Aorta (tissue), 5 donors: ENCODE measurements at places on chromosomes 1 and 21.
A peak's percentile ranks its signal among the peaks of the same experiment; 100 is the strongest.

DNA sequence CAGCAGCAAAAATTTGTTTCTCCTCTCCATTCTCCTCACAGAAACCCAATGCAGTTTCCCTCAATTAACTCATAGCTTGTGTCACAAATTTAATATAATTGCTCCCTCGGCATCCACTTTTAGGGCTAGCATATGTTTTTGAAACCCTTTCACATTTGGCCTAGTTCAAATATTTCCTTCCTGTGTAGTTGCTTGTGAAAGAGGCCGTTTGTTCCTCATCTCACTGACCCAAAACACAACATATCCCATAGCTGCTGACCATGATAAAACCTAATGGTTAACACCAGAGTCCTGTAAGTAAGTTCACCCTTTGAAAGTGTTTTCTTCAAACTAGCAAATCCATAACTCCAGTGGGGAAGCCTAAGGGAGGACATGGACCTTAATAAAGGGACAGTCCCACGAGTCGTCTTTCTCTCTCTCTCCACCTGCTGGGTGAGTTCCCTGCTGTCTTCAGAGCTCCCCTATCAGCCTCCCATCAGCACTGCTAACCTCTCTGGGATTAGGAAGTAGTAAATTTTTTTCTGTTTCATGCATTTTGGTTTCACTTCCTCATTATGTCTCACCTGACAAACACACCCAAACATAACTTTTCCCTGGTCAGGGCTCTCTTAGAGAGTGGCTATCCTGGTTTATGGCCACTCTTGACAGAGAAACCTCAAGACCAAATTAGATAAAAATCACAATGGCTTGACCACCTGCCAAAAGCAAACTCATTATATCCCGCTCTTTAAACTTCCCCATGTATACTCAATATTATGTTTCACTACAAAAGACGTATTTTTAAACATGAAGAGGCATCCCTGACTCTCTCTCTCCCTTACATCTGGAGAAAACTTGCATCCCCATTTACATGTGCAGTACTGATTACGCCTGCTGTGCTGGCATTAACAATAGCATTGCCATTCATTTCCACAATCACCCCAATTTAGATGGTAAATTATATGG lies 177.7 kb upstream of the HP1BP3 start:
- DNase-seq: no peak

DNA sequence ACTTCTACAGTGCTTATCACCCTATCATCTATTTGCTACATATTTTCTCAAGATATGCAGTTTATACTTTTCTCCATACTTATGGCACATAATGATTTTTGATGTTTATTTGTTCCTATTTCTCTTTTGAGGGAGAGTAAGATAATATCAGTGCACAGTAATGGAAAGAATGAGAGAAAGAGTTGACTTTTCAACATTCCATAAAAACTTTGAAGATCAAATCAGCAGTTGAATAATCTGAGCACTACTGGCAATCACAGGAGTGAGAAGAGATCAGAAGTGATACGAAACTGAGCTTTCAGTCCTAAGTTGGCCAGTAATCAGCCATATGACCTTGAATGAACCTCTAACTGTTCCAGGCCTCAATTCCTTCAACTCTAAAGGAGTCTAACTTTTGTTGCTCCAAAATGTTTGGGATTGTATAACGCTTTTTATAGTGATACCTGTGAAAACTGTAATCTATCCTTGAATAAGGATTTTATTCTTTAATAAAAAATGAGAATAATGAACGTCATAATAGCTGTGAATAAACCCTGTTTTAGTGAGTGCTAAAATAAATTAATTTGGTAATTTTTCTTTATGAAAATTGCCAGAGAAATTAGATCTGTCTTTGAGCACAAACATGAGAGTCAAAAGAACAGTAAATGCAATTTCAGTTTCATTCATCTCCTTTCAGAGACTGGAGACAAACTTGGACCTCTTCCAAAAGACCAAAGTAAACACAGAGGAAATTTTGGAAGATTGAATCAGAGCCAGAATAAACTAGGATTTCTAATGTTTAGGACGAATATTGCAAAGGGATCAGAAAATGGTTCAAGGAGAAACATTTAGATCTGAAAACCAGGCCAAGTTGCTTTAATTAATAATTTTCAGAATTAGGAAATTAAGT lies 309.9 kb downstream of the ADGRL2 start:
- no peak for DNase-seq

DNA sequence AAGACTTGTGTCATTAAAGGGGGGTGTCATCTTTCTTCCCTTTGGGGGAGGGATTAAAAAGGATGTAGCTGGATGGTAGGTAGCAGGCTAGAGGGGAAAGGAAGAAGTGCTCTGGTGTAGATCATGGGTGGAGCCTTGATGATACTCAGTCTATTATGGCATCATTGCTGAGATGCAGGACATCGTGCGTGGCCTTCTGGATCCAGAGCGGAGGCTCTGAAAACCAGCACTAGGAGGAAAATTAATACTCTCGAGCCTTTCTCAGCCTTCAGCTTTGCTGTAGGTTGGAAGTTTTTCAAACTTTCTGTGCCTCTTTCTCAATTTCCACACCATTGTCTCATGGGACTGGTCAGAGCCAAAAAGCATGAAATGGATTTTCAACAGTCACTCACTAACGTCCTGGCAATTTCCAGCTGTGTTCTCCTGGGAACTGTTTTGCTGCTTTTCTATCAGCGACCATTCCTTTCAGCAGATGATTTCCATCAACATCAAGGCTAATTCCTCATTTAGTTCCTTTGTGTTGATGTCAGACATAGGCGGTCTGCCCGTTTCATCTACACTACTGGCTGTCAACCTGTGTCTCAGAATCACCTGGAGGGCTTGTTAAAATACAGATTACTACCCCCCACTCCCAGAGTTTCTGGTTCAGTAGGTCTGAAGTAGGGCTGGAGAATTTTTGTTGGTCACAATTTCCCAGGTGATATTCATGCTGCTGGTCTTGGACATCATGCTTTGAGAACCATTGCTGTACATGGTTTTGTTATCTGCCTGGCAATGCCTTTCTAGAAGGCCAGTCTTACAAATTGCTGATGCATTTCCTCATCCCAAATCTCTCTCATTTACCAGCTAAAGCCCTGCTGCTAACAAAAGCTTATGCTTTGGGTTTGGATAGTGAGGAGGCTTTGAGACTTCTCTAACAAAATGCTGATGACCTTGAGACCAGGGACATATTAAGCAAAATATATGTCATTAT lies 7.7 kb downstream of the CACNA1E start:
- DNase-seq: no peak

- no peak for DNase-seq
Observed at GRCh38 chr1:244758708-244759107, 76.8 kb upstream of the COX20 start.

DNA sequence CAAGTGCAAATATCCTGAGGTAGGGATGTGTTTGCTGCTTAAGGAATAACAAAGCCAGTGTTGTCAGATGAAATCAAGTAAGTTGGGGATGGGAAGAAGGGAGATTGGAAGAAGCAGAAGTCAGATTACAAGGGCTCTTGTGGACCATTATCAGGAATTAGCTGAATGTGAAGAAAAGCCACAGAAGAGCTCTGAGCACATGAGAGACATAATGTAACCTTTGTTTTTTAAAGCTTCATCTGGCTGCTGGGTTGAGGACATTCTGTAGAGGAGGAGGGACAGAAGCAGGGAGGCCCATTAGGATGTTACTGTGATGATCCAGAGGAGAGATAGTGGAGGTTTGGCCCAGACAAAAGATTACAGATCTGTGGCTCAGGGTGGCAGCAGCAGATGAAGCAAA lies 111.7 kb downstream of the DUSP10 start:
- DNase-seq: no peak

DNA sequence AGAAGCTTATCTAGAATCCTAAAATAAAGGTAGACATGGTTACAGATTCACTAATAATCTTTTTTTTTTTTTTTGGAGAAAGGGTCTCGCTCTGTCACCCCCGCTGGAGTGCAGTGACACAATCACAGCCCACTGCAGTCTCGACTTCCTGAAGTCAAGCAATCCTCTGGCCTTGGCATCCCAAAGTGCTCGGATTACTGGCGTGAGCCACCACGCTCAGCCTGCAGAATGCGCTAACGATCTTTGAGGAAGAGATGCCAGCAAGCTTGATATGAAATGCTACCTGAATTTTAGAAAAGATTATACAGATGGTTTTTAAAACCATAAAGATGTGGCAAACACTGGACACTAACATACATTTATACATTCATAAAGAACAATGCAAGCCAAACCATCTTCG lies 4.1 kb upstream of the GNPAT start:
- no peak for DNase-seq

- DNase-seq: no peak
Observed at GRCh38 chr1:71587961-71588360, 507.1 kb upstream of the ZRANB2 start.

DNA sequence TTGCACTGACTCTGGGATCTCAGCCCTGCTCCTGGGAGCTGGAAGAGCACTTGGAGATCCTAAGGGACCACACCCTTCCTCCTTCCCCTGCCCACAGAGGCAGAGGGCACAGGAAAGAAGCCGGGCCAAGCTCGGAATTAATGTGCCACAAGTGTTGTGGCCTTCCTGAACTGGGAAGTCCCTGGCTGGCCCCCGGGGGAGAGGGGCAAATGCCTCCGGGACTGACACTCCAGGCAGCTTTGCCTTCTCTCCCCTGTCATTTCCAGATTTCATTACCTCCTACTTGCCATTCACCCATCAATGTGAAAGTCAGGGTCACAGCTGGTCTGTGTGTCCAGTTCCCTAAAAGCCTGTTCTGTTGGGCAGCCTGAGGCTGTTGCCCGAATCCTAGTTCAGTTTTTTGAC lies 21.7 kb downstream of the SESN2 start:
- no peak for DNase-seq

GRCh38 chr1:52239708-52240001 lies 97.8 kb downstream of the ZFYVE9 start:
- no peak for DNase-seq

- DNase-seq: no peak
Observed at GRCh38 chr1:156751451-156751756, at the start of gene HDGF. Gene HDGF (minus strand): TSS chr1:156751675. CDS start chr1:156751429, 246 bp downstream.

- DNase-seq: no peak
Observed at GRCh38 chr1:43786960-43787359, 79.6 kb downstream of the ST3GAL3 start.

- DNase-seq: peak; percentile 86
Observed at GRCh38 chr1:161038523-161039153, at the start of gene TSTD1. Gene TSTD1 (minus strand): TSS chr1:161038964. CDS start chr1:161038889, 75 bp downstream.

GRCh38 chr1:172400722-172401105 lies 19.8 kb upstream of the C1orf105 start:
- no peak for DNase-seq

DNA sequence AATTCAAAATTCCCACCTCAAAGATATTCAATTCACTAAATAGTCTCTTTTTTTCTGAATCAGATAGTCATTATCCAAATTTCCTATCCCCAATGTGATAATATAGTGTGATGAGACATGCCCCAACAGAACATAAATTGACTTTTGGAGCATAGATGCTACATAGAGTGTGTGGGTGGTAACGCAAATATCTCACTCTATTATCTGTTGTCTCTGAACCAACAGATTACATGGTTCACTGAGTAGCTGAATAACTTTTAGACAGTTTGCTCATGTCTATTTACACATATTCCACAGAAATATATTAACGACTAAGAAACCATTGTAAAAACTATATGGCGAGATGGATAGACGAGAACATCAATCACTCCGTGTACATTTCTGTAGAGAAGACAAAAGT lies 209.9 kb downstream of the BARHL2 start:
- DNase-seq: no peak

- DNase-seq: peak; percentile 73
Observed at GRCh38 chr1:115090540-115090939, 1.2 kb upstream of the TSPAN2 start.
